ENCODE measurements at places on chromosomes 2 and 18.

GRCh38 chr2:17373041-17373440 lies 145.2 kb downstream of the RAD51AP2 start:
- DNase-seq, result peak; percentile 54

GRCh38 chr2:54572262-54572635 lies 116.1 kb downstream of the SPTBN1 start:
- DNase-seq, result peak; percentile 86

DNA sequence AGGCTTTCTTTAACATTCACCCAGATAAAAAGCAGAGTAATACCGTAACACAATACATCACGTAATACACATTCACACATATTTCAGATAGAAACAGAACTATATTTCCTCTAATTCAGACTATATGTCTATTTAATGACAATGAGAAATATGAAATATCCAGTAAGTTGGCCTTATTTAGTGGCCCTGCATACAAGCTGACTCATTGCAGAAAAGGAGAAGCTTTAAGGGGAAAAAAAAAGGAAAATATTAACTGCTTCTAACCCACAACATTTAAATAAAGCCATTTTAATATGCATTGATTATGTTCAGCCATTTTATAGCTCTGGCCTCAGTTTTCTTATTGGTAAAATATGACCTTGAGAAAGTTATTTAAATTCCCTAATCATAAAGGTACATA lies 94.8 kb downstream of the PPP1R1C start:
- DNase-seq, result no peak

DNA sequence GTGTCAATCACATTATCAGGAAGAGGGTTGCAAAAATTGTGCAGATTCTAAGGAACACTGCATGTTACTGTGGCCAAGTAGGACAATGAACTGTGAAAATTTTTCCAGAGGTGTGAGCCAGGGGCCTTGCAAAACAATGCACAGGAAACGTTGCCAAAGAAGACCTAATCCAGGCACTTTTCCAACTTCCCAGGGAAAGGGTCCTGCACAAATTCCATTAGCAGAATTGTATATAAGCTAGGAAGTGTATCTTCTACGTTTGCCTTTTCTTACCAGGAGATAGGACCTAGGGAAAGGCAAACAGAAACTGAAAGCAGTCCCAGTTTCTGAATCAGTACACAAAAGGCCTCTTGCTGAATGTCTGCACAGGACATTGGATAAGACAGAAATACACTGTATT lies 1888.3 kb upstream of the CELF4 start:
- DNase-seq, result peak; percentile 69

DNA sequence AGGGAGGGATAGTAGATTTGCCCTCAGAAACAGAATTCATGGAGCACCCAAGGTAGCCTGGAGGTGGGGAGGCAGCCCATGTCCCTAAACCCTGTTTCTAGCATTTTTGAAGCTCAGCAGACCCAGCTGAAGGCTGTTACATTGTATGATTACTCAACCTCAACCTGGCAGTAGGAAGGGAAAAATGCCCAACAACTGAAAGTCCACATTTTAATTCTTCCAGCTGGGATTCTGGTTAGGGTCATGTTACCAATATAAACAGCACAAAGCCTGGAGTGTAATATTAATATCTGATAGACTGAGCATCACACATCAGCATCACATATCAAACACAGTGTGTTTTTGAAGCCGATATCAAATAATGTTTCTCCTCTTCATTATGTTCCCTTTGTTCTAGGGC lies 437.0 kb downstream of the HRH4 start:
- DNase-seq, result no peak

DNA sequence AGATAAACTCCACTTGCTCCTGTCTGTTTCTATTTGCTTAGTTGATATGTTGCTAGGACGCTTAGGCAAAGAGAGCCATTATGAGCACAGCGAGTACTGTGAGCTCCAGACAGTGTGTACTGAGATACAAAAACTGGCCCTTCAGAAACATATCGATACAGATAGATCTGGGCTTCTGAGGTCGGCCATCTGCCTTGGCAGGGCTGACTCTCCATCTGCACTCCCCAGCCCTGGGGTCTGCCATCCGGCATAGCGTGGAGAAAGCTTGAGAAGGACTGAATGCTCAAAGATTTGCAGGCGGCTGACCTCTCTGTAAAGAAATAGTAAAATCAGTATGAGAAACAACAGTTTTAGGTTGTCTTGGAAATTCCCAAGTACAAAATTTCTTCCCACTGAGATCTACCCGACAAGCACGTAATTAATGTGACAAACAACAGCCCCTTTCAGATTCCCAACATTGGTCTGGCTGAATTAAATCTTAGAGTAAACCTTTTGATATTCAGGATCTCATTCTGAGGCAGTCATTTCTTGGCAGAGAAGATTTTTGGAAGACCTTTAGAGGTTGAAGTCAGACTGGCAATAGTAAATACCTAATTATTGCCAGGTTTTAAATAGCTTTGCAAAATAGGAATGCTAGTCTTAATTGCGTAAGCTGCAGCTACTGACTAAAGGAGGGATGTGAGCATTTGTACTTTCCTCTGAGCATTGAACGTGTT lies 127.4 kb downstream of the CHST9 start:
- no peak for DNase-seq

- DNase-seq, result no peak
These were observed 95.9 kb upstream of the HDAC4 start for GRCh38 chr2:239496700-239497099.

DNA sequence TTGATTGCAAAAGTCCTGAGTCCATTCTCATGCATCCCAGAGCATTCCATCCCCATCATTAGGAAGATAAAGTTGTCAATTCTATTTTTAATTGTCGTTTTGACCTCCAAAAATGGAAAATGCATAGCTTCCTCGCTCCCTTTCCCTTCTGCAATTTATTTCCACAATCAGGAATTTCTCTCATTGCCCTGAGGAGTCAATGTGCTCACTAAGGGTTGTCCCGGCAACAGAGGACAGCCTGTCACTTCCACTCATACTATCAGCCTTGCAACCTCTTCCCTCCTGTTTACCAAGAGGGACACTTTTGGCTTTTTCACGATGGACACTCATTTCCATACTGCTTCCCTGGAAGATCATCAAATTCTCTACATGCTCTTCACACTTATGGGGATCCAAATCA lies 164.8 kb downstream of the MYO5B start:
- no peak for DNase-seq

DNA sequence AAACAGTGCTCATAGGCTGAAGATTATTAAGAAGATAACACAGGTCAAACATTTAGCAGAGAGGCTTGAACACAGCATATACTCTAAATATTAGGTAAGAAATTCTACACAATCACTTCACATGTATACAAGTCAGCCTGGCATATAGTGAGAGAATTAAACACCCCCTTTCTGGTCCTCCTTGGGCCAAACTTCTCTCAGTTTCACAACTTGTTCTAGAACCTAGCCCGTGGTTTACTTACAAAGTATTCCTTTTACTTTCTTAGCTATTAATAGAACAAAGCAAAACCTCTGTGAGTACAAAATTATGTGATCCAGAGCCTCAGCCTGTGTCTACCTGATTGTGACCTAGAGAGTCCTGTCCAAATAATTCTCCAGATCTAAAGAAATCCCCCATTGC lies 562.8 kb downstream of the TNS1 start:
- no peak for DNase-seq

GRCh38 chr2:121326628-121327027 lies 41.6 kb upstream of the TFCP2L1 start:
- DNase-seq, result no peak

GRCh38 chr18:50969448-50969847 lies 1.6 kb downstream of the ELAC1 start:
- DNase-seq, result no peak

DNA sequence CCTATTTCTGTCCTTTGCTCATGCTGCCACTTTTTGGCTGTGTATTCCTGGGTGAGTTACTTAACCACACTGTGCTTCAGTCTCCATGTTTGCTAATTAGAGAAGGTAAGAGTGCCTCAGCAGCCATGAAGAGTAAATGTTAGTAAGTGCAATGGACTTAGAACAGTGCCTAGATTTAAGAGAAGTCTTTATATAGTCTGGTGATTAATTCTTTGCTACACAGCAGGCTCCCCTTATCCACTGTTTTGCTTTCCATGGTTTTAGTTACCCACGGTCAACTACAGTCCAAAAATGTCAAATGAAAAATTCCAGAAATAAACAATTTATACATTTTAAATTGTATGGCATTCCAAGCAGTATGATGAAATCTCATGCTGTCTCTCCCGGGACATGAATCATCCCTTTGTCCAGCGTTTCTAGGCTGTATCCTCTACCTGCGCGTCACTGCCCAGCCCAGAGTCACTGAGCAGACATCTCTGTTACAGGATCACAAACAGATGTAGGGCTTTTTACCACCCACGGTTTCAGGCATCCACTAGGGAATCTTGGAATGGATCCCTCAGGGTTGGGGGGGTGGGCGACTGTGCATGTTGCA lies 91.0 kb downstream of the CTIF start:
- peak; percentile 99 for DNase-seq

GRCh38 chr2:47076126-47076506 lies 79.0 kb downstream of the STPG4 start:
- no peak for DNase-seq

- DNase-seq, result no peak
These were observed 78.4 kb downstream of the CLHC1 start for GRCh38 chr2:55153584-55154299.

- DNase-seq, result peak; percentile 86
These were observed 99.9 kb downstream of the TRIB2 start for GRCh38 chr2:12816379-12817306.

GRCh38 chr2:28658369-28658768 lies 93.3 kb upstream of the PPP1CB start:
- peak; percentile 81 for DNase-seq

GRCh38 chr18:76363436-76364120 lies 131.5 kb downstream of the ZNF516 start:
- peak; percentile 84 for DNase-seq

DNA sequence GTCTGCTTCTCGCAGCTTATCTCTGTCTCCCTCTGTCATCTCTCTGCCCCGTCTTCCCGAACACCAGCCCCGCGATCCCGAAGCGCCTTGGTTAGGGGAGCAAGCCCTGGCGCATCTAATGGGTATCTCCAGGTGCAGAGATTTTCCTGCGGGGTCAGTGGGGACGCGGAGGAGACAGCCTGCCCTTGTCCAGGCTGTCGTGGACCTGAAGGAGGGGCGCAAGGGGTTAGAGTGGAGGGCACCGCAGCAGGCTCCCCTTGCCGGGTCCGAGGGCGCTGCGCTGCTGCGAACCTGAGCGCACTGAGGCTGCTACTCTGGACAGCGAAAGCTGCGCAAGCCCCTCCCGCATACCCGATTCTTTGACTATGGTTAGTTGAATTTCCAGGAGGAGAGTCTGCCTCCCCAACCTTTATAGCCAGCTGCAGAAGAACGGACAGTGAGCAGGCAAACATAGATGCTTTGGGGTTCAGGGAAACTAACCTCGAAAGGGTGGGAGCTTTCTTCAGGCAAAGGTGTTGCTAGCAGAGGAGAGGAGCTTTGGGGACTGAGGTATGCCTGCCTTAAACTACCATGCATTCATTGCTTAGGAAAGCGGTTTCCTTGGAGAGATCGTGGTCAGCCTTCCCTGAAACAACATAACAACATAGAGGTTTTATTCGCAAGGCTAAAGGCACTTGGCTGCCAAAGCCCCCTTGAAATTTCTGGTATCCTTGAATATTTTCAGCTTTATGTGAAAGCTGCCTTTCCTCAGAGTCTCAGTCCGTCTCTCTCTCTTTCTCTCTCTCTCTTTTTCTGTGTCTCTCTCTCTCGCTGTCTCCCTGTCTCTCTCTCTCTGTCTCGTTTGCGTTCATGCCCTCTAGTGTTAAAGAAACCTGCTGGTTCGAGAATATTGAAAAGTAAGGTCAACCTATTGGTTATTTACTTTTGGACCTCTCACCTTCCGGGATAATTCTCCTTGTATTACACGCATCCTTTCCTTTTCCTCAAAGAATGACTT lies 1.6 kb downstream of the GALNT13 start:
- DNase-seq, result peak; percentile 1

- DNase-seq, result no peak
These were observed 28.1 kb downstream of the FARSB start for GRCh38 chr2:222627764-222628163.

- no peak for DNase-seq
These were observed 95.7 kb upstream of the HS6ST1 start for GRCh38 chr2:128414351-128414750.

DNA sequence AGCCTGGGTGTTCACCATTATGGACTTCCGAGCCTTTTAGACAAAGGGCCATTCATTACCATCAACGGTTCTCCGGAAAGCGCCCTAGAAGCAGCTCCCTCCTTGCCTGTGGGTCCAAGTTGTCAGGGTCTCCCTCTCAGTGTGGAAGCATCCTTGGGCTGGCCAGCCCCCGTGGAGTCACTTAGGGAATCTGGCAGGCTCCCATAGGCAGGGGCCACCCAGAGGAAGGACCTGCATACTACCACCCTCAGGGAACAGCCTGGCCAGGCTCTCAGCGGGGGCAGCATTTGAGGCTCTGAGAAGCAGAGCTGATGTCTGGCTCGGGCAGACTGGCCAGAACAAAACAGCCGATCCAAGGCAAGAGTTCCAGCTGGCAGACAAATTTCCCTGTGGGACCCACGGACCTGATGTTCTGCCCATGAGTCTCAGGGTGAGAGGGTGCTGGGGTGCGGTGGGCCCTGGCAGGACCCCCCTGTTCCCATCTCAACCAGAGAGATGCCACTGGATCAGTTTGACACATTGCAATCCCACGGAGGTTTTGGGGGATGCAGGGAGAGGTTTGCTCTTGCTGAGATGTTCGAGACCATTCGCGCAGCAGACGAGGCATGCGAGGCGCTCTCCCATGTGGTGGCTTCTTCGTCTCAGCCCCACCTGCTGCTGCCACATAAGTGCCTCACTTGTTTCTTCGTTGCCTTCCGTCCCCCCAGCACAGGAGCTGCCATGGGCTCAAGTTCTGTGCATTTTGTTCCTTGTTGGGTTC lies 56.9 kb downstream of the ACKR3 start:
- no peak for DNase-seq

DNA sequence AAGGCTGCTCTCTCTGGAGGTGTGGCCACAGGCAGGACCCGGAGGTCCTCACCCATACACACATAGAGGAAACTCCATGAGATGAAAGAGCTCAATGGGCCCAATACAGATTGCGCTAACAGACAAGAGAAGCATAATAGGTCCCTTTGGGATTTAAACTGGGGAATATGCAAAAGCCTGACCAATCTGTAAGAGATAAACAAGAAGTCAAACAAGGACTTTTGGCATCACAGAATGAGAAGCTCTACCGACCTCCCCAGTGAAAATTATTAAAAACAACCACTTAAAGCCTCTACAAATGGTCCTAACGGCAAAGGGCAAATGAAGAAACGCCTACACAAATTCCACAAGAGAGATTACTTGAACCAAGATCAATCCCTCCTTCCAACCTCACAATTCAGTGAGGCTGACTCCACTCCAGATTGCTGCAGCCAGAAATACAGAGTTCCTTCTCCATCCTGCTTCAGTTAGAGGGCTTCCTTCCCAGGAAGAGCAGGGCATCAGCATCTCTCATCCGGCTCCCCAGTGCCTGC lies 10.8 kb downstream of the IWS1 start:
- DNase-seq, result no peak

DNA sequence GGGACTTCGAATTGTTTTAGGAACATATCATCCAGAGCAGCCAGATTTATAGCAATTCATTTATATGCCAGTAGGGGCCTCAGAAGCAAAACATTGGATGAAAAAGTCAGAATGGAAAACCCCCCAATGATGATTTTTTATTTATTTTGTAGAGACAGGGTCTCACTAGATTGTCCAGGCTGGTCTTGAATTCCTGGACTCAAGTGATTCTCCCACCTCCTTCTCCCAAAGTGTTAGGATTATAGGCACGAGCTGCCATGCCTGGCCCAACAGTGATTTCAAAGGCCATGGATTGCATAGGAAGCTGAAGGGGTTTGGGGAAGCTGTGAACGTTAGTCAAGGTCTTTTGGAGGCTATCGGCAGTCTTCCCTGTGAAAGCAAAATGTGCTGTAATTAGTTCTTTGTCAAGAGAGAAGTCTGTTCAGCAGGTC lies 21.9 kb upstream of the MCFD2 start:
- peak; percentile 28 for DNase-seq

Data from foreskin fibroblast (primary cell).